ENCODE measurements at places on chromosomes 7 and 10.

GRCh38 chr10:86900955-86901354 is 56.5 kb downstream of the MMRN2 start:
- peak; percentile 4 for DNase-seq

GRCh38 chr7:46174196-46174580 is 253.1 kb upstream of the IGFBP3 start:
- no peak for DNase-seq

GRCh38 chr10:49756641-49757040 is 5.5 kb downstream of the OGDHL start:
- no peak for DNase-seq

DNA sequence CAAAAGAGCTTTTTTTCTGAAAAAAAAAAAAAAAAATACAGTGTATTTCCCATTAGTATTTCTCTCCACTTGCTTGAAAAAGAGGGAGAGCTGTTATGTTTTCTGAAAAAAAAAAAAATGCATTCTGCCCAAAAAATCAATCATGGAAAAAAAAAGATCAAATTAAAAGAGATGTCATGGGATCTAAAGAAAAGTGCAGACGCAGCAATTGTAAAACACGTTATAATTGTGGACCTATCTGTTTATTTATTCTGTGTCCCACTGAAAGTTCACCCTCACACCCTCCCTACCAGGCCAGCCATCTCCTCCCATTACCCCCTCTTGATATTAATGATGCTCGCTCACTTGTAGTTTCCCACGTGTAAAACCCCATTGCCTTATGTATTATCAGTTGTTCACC is 674.0 kb upstream of the C7orf33 start:
- DNase-seq, result no peak

DNA sequence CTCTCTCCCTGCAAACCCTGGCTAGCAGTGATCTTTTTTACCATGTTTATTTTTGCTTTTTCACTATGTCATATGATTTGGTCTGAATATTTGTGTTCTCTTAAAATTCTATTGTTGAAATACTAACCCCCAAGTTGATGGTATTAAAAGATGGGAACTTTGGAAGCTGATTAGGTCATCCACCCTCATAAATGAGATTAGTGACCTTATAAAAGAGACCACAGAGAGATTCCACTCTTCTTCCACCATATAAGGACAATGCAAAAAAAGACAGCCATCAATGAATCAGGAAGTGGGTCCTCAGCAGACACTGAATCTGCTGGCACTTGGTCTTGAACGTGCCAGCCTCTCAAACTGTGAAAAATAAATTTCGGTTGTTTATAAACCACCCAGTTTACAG is 112.8 kb upstream of the KCND2 start:
- no peak for DNase-seq

GRCh38 chr10:50556237-50557120 is 67.3 kb downstream of the SGMS1 start:
- no peak for DNase-seq

GRCh38 chr7:138934367-138934766 is 46.8 kb downstream of the KIAA1549 start:
- no peak for DNase-seq

DNA sequence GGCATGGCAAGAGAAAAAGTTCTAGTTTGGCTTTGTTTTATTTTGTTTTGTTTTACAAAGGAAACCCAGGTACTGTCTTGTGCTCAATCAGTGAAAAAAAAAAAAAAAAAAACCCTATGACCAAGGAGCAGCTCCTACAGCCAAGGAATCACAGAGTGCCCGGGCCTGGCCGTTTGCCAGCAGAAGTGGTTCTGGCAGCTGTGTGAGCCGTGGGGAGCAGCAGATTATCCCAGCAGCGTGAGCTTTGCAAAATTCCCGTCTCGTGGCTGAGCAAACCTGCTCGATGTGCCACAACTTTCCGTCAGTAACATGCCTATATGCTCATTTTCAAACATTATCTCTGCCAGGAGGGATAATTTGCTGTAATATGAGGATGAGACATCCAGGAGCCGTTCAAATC is 293.7 kb downstream of the POU6F2 start:
- DNase-seq, result peak; percentile 38

DNA sequence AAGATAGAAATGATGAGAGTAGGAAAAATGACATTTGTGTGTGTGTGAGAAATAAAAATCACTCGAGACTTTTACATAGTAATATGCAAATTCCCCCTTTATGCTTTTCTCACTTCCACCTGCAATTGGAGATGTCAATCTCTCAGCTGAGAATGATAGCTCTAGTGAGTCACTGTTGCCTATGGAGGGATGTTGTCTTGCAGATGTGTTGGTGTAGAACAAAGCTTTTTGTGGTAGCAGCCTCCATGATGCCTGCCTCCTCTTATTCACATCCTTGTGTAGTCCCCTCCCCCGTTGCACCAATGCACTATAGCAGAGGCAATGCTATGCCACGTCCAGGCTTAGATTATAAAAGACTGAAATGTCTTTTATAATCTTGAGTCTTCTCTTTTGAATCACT is 33.8 kb downstream of the SPAG6 start:
- DNase-seq, result no peak

DNA sequence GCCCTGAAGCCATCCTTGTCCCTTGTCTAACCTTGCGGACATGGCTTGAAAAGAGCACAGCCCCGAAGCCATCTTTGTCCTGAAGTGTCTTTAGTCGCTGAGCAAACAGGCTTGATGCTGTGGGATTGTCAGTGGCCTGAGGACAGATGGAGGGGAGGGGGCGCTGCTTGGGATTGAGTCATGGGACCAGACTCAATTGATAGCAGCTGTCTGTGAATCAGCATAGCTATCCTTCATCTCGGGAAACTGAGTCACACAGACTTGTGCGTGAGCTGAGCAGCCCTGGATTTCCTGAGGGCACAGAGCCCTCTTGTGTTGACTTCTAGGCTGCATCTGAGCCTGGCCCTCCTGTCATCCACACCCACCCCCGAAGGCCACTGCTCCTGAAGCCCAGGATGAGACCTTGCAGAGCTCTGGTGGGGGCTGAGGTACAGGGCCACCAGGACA is 14.4 kb downstream of the MYO1G start:
- DNase-seq, result no peak

GRCh38 chr7:81159402-81159801 is 240.6 kb upstream of the SEMA3C start:
- peak; percentile 39 for DNase-seq

DNA sequence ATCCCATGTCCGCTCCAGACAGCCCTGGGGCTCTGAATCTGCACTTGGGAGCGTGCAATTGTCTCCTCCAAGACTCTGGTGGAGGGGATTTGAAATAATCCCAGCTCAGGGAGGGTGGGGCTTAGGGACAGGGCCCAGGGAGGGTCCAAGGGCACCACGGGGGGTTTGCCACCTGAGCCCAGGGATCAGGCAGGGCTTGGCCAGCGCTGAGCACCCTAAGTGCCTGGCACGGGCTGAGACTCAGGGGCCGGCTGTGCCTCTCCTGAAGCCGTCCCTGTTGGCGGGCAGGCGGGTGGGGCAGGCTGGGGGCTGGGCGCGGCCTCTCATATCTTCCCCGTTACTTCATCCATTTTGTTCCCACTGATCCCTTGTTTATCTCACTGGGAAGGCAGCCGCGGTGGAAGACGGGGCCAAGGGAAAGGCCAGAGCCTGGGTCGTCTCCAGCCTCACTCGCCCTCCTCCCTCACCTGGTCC is 41.8 kb upstream of the ELN start:
- no peak for DNase-seq

DNA sequence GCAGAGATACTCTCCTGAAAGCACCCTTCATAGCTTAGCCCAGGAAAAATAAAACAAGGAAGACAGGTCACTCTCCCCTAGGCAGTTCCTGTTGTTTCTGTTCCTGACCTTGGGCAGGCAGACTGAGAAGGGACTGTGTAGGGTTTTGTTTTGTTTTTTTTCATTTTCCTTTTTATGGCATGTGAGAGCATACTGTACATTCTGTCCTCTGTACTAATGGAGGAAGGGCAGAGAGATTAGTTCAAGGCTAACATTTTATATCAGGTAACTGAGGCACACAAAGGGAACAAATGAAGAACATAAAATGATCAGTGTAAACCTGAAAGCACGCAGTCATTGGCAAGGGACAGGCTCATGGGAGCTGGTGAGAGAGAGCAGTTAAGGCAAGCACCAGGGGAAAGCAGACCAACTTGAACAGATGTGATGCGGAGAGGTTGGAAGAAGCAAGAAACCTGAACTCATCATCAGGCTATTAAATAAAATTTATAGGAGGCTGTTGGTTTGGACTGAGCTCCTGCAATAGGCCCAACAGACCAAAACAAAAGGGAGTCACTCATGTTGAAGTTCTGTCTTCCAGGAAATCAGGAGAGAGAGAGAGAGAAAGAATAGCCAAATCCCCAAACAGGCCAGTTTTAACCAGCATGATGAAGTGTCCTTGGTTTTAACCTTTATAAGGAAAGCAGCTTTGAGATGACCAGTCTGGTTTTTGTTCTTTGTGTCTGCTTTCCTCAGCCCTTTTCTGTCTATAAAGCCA is 34.1 kb upstream of the PDCD4 start:
- DNase-seq, result no peak

DNA sequence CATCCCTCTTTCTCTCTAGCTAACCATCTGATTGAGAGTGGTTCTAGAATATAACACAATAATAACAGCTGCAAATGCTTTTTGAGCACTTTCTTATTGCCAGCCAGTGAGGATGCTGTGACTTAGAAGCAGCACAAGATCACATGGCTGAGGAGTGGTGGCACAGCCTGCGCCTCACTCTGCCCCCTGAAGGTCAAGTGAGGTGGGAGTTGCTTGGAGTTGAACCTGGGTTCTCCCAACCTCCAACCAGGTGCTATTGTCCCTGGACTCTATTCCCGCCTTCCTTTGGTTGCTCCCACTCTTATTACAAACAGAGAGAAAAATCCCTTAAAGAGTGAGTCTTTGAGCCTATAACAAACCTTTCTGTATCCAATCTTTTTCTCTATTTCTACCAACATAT is 280.3 kb upstream of the PODXL start:
- DNase-seq, result no peak

DNA sequence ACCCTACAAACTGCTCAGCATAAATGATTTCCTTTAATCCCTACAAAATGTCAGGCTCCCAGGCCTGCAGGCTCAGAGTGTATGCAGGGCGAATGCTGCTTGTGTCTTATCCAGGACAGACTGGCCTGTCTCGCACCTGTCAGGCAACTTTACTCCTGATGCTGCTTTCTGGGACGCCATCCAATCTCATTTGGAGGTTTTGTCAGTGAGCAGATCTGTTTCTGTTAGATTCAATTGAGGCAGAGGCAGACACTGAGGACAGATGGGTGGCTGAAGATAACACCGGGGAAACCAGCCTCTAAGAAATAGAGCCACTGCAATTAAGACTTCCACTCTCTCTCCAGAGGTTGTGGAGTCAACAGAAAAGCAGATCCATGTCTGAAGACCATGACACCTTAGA is 115.6 kb downstream of the DPP6 start:
- DNase-seq, result no peak

GRCh38 chr10:111745982-111746381 is 437.6 kb downstream of the GPAM start:
- DNase-seq, result no peak

DNA sequence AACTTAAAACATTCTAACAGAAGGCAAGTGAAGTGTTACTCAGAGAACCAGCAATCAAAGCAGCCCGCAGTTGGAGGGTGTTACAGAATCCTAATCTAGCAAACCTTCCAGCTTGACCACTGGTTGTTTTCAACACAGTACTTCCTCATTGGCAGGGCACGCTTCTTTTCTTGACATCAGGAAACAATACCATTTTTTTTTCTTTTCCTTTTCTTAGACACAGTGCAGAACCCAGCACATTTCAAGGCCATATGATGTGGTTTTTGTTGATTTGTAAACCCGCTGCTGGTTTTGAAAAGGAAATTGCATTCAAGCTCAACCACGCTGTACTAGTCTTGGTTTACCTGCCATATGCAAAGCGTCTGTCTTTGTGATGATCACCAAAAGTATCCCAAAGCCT is 33.4 kb downstream of the RHOBTB1 start:
- no peak for DNase-seq

- no peak for DNase-seq
Observed at GRCh38 chr7:70657989-70658632, 473.8 kb upstream of the GALNT17 start.

GRCh38 chr10:61477451-61477850 is 24.3 kb upstream of the TMEM26 start:
- DNase-seq, result no peak

GRCh38 chr7:27581119-27581518 is 81.6 kb downstream of the HIBADH start:
- no peak for DNase-seq

- peak; percentile 90 for DNase-seq
Observed at GRCh38 chr10:116771101-116771958, 29.0 kb upstream of the HSPA12A start.

DNA sequence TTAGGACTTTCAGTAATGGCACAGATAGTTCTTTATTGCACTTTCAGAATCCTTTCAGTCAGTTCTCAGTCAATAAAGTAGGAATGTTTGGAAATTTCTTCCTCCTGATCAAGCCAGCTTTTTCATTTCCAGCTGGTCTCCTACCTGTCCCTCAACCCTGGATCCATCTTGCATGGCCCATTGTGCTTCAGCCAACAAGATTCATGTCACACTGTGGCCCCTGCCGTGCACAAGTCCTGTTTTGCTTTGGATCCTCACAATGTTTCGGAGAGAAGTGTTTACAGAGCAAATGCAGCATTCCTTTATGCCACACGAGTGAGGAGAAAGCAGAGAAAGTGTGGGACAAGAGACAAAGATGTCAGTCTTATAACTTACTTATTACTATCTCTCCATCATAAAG is 1694.7 kb upstream of the LRRTM3 start:
- no peak for DNase-seq

DNA sequence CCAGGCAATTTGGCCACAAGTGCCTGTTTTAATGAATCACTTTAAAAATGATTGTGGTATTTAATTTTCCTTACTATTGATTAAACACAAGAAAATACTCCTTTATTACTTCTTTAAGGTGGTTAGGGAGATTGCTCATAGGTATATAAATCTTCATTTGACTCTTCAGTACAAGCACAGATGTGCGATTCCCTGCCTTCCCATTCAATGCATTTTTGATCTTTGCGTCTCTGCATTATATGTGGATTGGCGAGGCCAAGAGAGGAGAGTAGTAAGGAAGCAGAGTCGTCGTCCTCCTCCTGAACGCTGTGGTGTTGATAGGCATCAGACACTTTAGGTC is 683.7 kb downstream of the LRMDA start:
- no peak for DNase-seq

- DNase-seq, result no peak
Observed at GRCh38 chr7:665736-666453, 60.6 kb upstream of the DNAAF5 start.

DNA sequence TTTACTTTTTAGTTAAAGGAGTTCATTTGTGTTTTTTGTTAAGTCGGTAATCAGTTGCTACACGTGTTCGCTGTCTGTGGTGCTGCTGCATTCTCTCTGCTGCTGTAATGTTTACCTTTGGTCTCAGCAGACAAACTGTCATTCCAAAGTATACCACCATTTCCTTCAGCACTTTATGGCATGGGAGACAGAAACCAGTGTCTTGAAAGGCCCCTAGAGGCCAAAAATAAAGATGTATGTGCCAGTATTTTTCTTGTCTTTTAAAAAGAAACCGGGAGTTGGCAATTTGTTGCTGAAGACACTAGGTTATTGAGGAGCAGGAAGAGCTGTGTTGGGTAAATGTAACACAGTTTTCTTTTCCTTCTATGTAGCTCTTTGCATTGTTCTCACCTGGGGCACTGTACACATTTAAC is 24.1 kb downstream of the ZNF92 start:
- no peak for DNase-seq

All from fibroblast of skin of right quadriceps (primary cell).